Metanephros (tissue), 2 donors: ENCODE measurements at places on chromosomes 1 and 21. TPM values are rescaled to one million over a fixed set of nuclear protein-coding genes. Genes with fewer than 3 reads are reported as not detected.

The SPOCD1 gene
- 0.76 TPM for total RNA-seq

The PCAT6 gene
- total RNA-seq, result not detected

The OR2T35 gene
- total RNA-seq, result not detected

The AQP10 gene
- 0.12 TPM for total RNA-seq

The CHIA gene
- total RNA-seq, result not detected

The LRRC38 gene
- total RNA-seq, result 7.4 TPM

The ALG6 gene
- 18.9 TPM for total RNA-seq

The KRTAP21-2 gene
- total RNA-seq, result not detected

The LCE1F gene
- total RNA-seq, result not detected

The ATF6 gene
- 32.0 TPM for total RNA-seq

The NECTIN4 gene
- 6.3 TPM for total RNA-seq

The RAB42 gene
- total RNA-seq, result 3.0 TPM

The POU2F1 gene
- 21.8 TPM for total RNA-seq

The COG2 gene
- 28.0 TPM for total RNA-seq

The IL20 gene
- not detected for total RNA-seq

The PRDM16 gene
- 10.2 TPM for total RNA-seq

The GPATCH3 gene
- total RNA-seq, result 15.7 TPM

The PARK7 gene
- total RNA-seq, result 112 TPM

The MANEAL gene
- total RNA-seq, result 5.8 TPM

The UBL4B gene
- total RNA-seq, result not detected

The XCL1 gene
- total RNA-seq, result 0.18 TPM

The OR2L5 gene
- not detected for total RNA-seq

The CD1B gene
- total RNA-seq, result not detected

The NEXN gene
- total RNA-seq, result 7.0 TPM

The ANGPTL3 gene
- total RNA-seq, result 1.2 TPM

The PLCH2 gene
- 1.8 TPM for total RNA-seq

The SPRR2B gene
- total RNA-seq, result not detected

The LY9 gene
- total RNA-seq, result 0.93 TPM

The SLC9C2 gene
- not detected for total RNA-seq

The ANGPTL7 gene
- total RNA-seq, result 0.35 TPM

The MXRA8 gene
- total RNA-seq, result 142 TPM

The MAB21L3 gene
- total RNA-seq, result 3.8 TPM

The FOXD2 gene
- total RNA-seq, result 6.4 TPM

The KIF17 gene
- 5.2 TPM for total RNA-seq

The GBP1 gene
- total RNA-seq, result 43.0 TPM

The ELAVL4 gene
- 0.99 TPM for total RNA-seq

The FMN2 gene
- 2.9 TPM for total RNA-seq

The SLC45A1 gene
- total RNA-seq, result 2.0 TPM

The PLEKHA6 gene
- total RNA-seq, result 43.4 TPM

The ASCL5 gene
- total RNA-seq, result not detected

The IFNLR1 gene
- total RNA-seq, result 3.6 TPM

The SHISA4 gene
- 28.4 TPM for total RNA-seq
